Dorsolateral prefrontal cortex (tissue), 122 donors: ENCODE measurements at places on chromosomes 4 and X. TPM values are rescaled to one million over a fixed set of nuclear protein-coding genes. Genes with fewer than 3 reads are reported as not detected.

- DNase-seq: no peak
These were observed 678 bp downstream of the DNAAF6 start for GRCh38 chrX:107207089-107207488.

The COL4A5 gene
- total RNA-seq: 68.2 TPM

DNA sequence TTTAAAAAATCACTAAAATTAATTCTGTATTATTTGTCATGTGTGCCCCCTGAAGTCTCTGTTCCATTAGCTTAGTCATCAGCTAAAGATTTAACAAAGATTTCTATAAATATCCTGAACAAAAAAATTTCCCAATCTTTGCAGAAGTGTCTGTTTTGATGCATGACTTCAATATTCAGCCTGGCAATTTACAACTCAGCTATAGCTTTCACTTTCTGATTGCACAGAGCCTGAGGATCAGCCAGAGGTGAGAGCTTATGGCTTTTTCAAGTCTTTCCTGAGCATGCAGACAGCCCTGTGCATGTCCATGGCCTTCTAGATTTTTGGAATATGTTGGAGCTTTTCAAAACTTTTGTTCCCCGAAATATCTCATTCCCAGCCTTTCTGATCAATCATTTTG lies 420.1 kb downstream of the ZNF674 start:
- DNase-seq: no peak

GRCh38 chrX:1657367-1658070 lies 42.7 kb downstream of the ASMT start:
- DNase-seq: peak; percentile 34
